ENCODE measurements at places on chromosomes 5 and 9.

DNA sequence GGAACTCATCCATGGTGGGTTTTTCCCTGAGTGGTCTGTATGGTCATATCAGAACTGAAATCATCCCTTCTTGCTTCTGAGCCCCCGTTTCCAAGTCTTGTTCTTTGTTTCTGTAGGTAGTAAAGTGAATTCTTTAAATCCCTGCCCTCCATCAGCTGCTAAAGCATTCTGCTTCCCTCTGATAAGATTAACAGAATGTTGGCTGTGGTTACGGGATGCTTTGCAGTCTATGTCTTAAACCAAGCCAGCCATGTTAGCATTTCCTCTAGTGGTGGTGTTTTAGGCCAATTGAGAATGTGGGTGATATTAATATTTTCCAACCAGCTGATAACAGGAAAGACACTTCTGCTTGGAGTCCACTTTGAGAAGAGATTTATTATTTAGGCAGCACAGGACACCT, 22.0 kb upstream of the KCNIP1 start:
- DNase-seq = no peak

DNA sequence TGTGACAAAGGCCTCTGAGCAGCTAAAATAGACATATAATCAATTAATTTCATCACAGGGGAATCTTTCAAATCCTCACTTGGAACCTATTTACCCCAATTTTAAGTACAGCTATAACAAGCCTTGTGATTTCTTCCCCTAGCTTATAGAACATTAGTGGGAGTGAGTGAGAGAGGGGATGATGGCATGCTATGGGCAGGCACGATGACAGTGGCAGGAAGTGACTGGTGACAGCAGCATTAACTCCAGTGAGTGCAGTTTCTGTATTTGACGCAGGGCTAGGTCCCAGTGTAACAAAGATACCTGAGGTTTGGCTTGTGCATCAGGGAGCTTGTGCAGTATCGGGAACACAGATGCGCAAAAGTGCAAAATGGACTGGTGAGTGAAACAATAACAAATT, 54.1 kb downstream of the NPR3 start:
- no peak for DNase-seq

- DNase-seq = no peak
Measured at GRCh38 chr9:93590609-93591234, 14.3 kb downstream of the PHF2 start.

- DNase-seq = no peak
Measured at GRCh38 chr5:95962785-95963184, 1.1 kb upstream of the ELL2 start.

DNA sequence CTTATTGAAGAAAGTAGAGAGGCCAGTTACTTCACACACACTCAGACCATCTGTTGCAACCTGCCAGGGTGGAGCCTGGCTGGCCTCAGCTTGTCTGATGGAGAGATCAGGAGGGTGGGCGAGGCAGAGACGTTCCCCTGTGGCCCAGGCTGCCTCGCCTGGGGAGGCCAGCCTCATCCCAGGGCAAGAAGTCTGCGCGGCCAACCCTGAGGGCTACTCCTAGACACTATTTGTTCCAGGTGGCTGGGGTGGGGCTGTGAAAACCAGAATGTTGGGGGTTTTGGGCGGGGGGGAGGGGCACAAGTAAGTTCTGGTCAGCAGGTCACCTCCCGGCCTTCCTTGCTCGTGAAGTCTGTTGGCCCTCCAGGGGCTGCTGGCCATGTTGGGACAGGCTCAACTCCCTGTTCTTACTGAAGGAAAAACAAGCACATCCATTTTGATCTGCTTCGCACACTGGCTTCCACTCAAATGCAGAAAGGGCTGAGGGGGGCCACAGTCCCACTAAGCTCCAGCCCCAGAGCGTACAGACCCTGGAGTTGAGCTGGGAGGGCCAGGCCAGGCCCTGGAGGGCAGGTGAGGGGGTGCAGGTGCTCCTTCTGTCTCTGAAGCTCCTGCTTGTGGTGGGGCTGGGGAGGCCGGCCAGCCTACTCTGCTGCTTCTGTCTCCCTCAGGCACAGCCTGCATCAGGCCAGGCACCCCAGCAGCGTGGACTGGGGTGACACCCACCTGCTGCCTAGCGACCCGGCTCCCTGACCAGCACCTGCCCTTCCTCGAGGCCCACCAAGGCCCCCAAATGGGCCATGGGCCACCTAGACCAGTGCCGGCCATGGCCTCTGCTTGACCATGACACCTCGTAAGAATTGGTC, 46.6 kb downstream of the SECISBP2 start:
- no peak for DNase-seq

- no peak for DNase-seq
Measured at GRCh38 chr9:14135421-14135820, 178.5 kb downstream of the NFIB start.

DNA sequence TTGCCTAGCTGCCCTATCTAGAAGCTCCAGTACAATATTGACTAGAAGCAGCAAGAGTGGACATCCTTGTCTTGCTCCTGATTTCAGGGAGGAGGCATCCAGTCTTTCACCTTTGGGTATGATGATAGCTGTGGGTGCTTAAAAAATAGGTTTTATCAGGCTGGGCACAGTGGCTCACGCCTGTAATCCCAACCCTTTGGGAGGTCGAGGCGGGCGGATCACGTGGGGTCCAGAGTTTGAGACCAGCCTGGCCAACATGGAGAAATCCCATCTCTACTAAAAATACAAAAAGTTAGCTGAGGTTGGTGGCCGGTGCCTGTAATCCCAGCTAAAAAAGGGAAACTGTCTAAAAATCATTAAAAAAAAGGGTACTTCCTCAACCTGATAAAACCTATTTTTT, 2.0 kb upstream of the CAMSAP1 start:
- no peak for DNase-seq

DNA sequence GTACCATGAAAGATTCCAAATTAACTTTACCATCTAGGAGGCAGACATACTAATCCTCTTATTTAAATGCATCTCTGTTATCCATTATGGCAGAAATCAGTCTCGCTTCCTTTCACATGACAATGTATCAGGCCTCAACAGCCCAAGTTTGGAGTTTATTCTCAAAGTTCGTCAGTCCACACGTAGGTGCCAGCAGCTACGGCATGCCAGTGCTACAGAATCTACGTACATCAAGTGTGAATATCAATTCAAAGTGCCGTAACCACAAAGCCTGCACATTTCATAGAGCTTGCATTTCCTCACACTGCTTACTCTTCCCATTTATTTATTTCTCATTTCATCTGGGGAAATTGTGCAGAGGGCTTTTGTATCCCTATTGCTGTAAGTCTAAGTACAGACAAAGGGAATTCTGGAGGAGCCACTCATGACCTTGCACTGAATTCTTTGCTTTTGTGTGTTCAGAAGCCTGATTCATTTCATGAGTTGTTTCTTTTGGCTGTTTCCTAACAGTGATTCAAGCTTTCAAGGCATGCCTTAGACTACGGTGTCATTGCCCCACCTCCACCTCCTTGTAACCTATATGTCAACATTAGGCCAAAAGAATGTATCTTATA, 10.0 kb downstream of the ENC1 start:
- no peak for DNase-seq

DNA sequence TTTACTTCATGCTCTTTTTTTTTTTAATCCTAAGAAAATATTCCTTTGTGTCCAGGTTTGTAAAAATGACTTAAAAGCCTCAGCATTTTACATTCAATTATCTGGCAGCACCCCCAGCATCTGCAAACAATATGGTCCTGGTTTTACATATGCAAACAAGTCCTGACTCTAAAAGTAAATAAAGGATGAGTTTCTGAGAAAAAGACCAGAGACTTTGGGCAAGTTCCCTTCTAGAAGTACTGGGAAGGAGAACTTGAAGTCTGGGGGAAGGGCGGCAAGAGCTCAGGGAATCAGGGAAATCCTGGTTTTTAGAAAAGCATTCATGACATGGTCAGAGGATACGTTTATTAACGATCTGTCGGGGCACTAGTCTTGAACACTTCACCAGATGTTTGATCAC, 25.8 kb downstream of the COL23A1 start:
- no peak for DNase-seq

DNA sequence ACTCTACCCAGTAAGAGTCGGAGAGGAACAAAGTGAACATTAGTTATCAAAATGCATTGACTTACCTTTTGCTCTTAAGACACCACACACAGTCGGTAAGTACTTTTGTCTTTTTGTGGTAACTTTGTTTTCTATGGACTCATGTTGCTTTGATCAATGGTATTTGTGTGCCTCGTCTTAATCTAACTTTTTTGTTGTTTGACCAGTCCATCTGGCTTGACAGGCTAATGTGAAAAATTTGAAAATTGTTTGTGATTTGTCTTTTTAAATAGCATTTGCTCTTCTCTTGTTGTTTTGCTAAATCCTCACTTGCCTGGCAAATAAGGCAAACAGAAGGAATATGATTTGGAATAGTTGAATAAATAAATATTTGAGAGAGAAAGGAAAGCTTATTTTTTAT, 71.4 kb upstream of the CHD1 start:
- no peak for DNase-seq

DNA sequence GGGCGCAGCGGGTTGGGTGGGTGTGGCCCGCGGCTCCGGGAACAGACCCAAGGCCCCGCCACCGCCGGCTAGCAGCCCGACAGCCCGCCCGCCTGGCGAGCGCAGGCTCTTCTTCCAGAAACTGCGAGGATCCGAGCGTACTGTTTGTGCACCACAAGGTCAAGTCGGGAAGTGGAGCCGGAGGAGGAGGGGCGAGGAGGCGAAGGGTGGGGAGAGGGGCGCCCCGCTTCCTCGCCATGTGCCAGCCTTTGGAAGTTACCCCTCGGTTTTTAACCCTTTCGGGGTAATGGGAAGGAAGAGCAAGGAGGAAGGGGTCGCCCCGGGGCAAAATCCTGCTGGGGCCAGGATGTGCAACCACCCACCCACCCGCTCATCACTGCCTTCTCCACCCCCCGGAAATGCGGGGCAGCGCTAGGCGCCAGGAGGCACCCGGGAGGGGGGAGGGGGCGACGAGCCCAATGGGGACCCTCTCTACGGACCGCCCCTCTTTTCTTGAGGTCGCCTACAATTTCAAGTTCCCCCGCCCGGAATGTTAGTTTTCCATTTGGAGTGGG, 1.1 kb upstream of the JADE2 start:
- DNase-seq = no peak

- DNase-seq = no peak
Measured at GRCh38 chr9:111529787-111530186, 4.8 kb downstream of the ZNF483 start.

DNA sequence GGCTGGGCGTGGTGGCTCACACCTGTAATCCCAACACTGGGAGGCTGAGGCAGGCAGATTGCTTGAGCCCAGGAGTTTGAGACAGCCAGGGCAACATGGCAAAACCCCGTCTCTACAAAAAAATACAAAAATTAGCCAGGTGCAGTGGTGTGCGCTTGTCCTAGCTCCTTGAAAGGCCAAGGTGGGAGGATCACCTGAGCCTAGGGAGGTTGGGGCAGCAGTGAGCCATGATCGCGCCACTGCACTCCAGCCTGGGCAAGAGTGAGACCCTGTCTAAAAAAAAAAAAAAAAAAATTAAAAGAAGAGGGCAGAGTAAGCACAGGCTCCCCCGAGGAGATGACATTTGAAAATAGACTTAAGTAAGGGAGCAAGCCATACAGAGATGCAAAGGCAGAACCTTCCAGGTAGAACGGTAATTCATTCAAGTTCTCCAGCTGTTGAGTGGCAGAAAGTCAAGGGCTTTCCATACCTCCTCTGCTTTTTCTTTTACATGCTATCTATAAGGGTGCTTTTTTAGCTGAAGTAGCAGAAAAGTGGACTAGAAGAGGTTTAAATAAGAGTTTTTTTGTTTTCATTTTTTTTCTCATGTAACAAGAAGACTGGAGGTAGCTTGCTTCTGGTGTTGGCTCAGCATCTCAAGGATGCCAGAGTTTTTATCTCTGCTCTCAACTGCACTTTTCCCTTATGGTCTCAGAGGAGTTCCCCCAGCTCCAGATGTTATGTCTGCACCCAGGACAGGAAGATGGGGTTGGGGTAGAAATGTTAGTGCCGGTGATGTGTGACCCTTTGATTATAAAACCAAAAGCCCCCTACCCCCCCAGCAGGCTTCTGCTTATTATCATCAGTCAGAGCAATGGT, 40.8 kb downstream of the ERGIC1 start:
- no peak for DNase-seq

GRCh38 chr5:34916518-34916917, 1.0 kb downstream of the BRIX1 start:
- DNase-seq = no peak

DNA sequence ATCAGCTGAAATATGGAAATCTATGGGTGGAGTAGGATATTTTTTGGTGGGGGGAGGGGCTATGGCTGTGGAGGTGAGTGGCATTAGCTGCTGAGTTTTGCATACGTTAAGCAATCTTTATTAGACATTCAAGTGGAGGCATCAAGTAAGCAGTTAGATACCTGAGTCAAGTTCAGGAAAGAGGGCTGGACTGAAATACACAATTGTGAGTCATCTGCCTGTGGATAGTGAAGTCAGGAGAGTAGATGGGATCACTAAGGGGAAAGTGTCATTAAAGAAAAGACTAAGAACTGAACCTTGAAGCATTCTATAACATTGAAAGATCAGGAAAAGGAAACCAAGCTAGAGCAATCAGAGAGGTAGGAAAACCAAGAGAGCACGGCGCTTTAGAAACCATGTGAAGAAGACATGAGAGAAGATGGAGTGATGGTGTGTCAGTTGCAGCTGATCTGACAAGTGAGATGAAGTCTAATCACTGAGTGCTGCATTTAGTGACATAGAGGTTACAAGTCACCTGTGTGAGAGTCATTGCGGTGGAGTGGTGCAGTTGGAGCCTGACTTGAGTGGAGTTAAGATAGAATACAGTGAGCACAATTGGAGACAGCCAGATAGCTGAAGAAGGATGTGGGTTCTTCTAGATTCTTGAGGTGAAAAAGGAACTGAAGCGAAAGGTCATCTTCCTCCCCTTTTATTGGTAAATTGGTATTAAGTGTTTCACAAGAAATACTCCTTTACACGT, 88.7 kb downstream of the PIP5K1B start:
- DNase-seq = no peak

DNA sequence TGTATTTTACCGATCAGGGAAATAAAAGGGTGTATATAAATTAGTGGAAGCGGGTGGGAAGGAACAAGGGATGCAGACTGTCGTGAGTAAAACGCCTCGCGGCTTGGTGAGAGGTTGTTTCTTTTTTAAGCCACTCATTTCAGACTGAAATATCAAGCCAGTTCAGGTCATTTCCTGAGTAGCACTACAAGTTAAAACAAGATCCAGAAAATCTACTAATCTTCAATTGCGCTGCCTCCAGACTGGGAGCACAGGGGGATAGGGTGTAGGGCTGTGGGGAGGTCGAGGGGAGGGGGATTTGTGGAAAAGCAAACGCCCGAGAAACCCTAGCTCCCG, 140.8 kb downstream of the TSSK1B start:
- DNase-seq = no peak

GRCh38 chr5:16600397-16600796, 16.4 kb downstream of the RETREG1 start:
- DNase-seq = no peak
